ENCODE measurements at places on chromosomes 13 and 19.

DNA sequence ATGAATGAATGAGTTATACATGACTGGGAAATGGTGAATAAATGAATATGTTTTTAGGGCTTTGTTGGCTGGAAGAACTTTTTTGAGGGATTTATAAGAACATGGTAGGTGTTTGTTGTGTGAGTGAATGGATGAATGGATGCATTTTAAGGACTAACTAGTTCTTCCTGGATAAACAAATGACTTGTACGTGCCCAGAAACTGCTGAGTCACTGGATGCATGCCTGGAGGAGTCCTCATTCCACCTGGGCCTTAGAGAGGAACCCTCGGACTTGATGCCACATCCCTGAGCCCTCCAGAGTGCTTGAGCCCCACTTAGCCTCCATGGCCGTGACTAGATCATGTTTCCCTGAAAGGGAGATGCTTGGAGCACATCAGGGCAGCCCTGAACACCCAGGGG lies 153.4 kb downstream of the DPF1 start:
- DNase-seq = no peak

DNA sequence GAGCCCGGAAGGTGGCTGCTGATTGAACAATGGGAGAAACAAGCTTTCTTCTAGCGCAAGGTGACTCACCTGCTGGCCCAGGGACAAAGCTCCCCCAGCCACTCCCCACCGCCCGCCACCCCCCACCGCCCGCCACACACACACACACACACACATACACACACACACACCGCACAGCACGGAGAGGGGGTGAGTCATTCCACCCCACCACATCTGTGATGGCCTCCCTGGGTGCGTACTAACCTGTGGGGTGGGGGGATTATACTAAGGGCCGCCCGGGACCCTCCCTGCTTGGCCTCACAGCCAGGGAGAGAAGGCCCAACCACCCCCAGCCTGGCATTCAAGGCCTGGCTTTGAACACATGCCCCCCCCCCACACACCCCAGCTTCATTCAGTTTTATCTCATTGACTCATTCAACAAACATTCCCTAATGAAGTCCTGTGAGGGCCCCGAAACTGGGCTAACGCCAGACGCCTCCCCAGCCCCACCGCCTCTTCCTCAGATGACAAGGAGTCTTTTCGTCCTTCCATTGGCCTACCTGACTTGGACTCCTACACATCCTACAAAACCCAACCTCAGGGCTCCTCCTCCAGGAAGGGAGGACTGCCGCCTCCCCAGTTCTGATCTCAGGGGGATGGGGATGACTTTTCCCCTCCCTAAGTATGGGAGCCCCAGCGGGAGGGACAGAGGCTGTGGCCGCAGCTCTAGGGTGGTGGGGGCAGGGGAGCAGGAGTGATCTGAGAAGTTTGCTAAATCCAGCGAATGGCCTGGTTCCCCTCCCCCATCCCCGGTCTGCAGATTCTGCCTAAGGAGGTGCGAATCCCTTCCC lies 5.8 kb upstream of the ONECUT3 start:
- DNase-seq = peak; percentile 46

DNA sequence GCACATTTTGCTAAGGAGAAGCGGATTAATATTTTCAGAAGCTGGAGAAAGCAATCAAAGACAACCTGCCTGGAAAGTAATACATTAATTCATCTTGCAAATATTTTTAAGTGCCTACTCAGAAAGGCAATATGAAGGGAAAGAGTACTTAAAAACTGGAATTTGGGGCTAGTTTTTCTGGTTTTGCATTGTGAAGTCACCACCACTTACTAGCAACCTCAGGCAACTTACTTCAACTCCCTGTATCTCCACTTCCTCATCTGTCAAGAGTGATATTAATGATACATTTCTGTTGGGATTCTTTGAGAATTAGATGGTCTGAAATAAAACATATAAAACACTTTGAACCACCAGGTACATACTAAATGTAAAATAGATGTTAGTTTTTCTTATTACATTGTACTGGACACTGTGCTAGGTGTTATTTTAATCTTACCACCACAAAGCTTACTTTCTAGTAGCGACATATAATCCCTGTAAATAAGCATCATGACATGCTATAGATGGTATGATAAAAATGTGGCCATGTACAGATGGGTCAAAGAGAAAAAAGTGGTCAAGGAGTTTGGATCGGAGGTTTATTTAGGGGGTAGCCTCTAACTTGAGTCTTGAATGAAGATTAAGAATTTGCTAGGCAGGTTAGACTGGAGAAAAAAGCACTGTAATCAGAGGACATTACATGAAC lies 101.2 kb downstream of the SPRY2 start:
- no peak for DNase-seq

DNA sequence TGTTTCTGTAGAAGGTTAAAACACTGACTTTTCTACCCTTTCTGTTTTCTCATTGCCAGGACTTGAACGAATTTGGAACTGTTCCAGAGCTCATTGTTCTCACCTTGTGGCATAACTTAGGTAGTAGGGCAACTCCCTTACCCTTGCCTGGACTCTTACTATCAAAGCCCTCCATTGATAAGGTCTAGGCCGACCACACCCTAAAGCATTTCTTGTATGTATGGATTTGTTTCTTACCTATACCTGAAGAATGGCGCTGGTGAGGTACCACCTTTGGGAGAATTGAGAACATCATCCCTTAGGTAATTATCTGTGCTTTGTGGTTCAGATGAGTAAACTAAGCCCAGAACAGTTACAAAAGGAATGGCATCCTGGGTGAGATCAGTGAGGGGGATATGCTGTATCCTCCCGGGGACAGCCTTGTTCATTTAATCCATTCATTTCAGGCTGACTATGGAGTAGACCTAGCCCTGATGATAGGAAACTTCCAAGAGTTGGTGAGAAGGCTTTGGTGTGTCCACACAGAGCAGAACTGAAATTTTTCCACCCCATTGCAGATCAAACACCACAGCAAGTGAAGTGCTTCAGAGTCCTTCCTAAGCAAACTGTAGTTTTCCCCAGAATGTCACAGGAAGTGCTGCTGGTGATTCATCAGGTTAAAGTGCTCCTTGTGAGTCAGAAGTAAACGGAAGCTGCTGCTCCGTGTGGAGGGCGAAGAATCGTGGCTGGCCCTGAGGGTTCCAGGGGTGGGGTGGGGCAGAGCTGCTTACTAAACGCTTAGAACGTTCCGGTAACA lies 113.0 kb downstream of the TEX26 start:
- no peak for DNase-seq

DNA sequence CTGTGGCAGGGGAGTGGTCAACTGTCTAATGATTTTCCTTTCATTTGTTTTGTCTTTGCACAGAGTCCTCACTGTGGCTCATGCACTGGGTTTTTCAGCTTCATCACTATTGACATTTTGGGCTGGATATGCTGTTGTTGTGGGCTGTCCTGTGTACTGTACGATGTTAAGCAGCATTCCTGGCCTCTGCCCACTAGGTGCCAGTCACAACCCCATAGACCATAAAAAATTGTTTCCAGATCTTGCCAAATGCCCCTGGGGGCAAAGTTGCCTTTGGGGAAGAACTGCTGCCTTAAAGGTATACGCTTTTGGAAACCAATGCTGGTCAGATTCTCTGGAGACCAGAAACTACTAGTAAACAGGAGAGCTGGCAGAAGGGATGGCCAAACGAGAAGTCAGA lies 310.4 kb downstream of the SPRY2 start:
- no peak for DNase-seq

- DNase-seq = no peak
Observed at GRCh38 chr19:44113784-44114390, 688 bp downstream of the ZNF225 start.

- no peak for DNase-seq
Observed at GRCh38 chr13:46165485-46166223, 16.3 kb downstream of the LCP1 start.

DNA sequence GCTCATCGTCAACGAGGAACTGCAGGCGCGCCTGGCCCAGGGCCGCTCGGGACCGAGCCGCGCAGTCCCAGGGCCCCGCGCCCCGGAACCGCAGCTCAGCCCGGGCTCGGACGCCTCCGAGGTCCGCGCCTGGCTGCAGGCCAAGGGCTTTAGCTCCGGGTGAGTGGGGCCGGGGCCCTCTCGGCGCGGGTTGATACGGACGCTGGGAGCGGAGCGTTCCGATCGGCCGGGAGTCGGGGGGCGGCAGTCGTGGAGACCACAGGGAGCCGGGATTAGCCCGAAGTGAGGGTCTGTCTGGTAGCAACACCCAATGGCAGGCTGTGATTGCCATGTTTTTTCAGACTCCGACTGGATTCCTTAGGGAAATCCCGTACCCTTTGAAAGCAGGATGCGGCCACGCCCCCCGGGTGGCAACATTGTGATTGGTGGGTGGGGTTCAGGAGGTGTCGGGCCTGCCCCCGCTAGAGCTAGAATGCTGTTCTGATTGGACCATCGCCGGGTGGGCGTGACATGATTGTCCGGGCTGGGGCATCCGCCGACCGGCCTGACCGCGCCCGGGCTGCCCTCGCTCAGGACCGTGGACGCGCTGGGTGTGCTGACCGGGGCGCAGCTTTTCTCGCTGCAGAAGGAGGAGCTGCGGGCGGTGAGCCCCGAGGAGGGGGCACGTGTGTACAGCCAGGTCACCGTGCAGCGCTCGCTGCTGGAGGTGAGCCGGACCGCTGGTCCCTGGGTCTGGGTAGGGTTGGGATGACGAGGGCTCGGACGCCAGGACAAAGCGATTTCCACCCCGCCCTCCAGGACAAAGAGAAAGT lies 11.3 kb downstream of the EPS8L1 start:
- DNase-seq = no peak

DNA sequence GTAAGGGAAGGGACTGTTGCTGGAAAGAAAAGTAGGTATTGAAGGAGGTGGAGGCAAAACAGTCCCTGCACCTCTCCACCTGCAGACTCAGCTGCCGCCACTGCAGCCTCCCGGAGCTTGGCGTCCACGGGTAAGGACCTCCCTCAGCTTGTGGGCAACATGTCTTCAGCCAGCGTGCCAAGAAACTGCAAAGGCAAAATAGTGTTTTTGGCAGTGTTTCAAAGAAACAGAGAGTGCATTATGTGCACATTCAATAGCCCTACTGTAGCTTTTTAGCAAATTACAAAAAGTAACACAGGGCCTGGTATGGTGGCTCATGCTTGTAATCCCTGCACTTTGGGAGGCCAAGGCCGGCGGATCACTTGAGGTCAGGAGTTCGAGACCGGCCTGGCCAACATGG lies 57.4 kb downstream of the ATP11A start:
- no peak for DNase-seq

- no peak for DNase-seq
Observed at GRCh38 chr13:43139211-43139610, 115.8 kb downstream of the DNAJC15 start.
